ENCODE measurements at places on chromosomes 7 and 10. TPM values are rescaled to one million over a fixed set of nuclear protein-coding genes. Genes with fewer than 3 reads are reported as not detected.

The CLCN1 gene
- not detected for total RNA-seq

DNA sequence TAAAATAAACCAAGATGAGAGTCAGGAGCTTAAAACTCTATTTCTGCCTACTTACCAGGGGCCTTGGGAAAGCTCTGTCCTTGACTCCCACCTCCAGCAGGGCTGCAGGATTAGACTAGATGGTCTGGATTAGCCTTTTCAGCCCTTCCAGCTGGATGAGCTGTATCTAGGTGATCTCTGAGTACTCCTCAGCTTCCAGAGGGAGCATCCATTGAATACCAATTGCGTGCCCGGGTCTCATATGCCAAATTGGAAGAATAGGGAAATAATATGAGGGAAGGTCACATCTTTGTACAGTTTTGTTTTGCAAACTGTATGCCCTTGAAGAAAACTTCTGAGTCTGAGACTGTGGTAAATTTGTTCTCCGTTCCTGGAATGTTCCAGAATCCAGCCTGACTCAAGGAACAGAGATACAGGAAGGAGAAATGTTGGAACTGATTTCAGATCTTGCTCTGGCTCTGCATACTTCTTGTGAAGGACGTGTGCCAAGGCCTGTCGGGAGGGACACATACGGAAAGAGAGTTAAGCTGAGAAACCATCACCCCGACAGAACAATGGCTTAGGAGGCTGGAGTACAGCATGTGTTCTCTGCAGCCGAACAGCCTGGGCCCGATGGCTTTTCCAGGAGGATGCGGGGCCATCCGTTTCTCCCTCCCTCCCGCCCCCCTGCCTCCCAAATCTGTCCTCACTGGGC is 44.9 kb downstream of the MINDY4 start:
- DNase-seq = no peak

- no peak for DNase-seq
Observed at GRCh38 chr10:89064748-89065147, 74.2 kb downstream of the FAS start.

GRCh38 chr7:130970196-130970595 is 236.2 kb upstream of the KLF14 start:
- DNase-seq = no peak

DNA sequence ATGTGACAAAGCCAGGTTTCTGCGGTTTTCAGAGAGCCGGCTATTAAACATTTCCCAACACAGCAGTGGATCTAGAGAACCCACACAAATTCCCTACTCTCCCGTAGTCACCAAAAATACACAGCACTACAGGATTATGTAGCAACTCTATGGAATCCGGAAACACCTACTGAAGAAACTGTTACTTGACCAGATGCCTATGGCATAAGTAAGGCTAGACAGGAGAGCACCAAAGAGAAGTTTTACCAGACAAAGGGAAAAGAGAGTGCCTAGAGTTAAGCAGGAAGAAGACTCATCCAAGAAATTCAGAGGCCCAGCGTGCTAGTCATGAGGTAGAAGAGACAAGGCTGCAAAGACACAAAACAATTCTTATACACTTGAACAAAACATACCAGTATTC is 321.1 kb downstream of the PARD3 start:
- DNase-seq = peak; percentile 92

All from HT1080 (cell line).